ENCODE measurements at places on chromosomes 2 and 18.

DNA sequence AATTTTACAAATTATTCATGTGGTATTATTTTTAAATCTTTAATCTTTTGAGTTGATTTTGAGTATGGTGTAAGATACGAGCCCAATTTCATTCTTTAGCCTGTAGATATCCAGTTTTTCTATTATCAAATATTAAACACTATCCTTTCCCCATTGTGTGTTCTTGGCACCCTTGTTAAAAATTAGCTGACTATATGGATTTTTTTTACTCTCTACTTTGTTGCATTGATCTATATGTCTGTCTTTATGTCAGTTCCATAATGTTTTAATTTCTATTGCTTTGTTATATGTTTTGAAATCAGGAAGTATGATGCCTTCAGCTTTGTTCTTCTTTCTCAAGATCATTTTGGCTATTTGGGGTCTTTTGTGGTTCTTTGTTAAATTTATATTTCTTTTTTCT, 80.9 kb upstream of the ZNF804A start:
- no peak for DNase-seq

- DNase-seq: no peak
Observed at GRCh38 chr18:50775207-50775606, 44.6 kb downstream of the MRO start.

DNA sequence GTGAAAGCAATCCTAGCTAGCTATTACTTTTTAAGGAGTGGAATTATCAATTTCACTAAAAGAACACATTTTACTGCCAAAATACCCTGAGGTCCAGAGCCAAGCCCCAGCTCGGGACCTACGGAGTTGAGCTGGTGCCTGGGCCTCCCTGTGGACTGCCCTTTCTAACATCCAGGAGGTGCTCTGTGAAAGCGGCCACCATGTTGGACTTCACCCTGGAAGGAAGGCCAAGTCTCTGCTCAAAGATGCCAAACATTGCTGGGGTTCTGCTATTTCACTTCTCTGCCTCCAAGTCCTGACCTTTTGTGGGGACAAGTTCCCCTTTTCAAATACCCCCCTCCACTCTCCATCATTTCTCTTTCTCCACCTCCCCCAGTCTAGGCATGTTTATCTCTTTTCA, 498.7 kb upstream of the RAB6C start:
- DNase-seq: no peak

GRCh38 chr2:181742361-181742760, 62.0 kb upstream of the NEUROD1 start:
- no peak for DNase-seq

DNA sequence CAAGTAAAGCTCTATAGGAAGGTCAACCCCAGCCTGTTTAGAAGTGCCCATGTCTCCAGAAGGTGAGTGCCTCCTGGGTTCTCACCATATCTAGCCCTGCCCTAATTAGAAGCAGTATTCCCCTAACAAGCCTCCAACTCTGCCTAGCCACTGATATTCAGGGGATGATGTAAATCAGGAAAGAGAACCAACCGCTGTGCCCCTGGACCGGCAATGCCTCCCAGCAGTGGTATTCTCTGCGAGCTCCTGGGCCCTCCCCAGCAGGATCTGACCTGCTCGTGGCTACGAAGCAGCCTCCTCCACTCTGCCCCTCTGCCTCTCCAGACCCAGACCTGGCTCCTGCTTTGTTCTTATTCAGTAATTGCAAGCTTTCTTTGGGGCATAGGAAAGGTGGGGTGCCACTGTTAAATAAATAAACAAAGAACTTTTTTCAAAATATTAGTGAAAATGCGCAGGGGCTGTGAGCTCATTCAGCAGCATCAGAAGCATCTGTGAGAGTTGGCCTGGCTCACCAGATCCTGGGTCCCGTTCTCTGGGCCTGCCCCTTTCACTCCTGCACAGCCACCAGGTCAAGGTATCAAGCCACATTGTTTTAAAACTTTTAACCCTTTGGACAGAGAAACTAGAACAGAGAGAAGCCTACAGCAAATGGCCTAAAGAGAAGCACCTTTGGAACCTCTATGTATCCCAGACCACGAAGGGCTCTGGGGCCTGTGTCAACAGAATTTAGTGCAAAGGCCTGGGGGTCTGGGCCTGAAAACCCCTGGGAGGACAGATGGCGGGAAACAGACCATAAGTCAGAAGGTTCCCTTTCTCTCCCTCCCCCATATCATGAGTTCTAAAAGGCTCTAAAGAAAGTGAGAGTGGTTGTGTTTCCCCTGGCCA, 11.9 kb downstream of the MREG start:
- DNase-seq: no peak

Data from GM12878 (cell line).